ENCODE measurements at places on chromosomes 3 and 15.

- DNase-seq: no peak
Observed at GRCh38 chr3:132660811-132661070, 612 bp downstream of the UBA5 start.

GRCh38 chr3:172586436-172586835 is 63.2 kb upstream of the TNFSF10 start:
- no peak for DNase-seq

GRCh38 chr15:62430056-62430455 is 265.0 kb upstream of the C2CD4B start:
- no peak for DNase-seq

DNA sequence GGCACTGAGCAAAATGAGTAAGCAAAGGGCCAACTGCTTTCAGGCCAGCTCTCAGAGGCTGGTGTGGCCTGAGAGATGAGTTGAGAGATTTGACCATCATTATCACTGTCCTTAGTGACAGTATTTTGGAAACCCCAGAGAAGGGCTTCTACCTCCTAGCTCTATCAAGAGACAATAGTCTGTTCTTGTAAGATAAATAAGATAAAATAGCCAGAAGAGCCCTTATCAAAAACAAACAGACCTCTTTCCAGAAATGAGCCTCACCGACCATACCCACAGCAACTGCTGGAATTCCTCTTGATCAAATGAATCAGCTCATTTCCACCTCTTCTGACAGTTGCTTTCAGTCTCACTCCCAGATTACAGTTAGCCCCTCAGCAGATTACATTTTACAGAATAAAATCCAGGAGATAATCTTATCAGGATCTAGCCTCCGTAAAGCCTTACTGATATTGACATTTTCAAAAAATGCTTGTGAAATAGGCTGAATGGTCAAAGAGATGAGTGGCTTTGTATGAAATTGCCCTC is 4.5 kb downstream of the HDC start:
- DNase-seq: no peak

- DNase-seq: no peak
Observed at GRCh38 chr3:44568561-44568960, 13.6 kb downstream of the ZKSCAN7 start.

GRCh38 chr3:124599147-124599765 is 131.0 kb upstream of the UMPS start:
- no peak for DNase-seq

GRCh38 chr15:45993508-45993907 is 358.7 kb downstream of the SQOR start:
- DNase-seq: no peak

DNA sequence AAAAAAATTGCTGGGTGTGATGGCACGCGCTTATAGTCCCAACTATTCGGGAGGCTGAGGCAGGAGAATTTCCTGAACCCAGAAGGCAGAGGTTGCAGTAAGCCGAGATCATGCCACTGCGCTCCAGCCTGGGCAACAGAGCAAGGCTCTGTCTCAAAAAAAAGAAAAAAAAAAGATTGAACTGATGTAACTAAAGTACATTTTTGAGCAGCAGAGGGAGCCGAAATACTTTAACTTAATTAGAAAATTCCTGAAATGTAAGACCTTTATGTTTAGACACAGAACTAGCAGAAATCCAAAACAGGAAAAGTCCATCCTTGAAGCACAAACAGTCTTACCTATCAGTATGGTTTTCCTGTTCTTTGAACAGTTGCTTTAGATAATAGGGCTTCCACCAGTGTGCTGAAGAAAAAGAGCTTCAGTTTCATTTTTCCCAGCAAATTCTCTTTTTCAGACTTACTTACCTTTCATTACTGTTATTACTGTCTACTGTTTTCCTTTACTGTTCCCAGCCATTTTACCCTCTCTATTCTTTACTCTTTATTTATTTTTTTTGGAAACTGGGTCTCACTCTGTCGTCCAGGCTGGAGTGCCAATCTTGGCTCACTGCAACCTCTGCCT is 33.4 kb upstream of the ZNF609 start:
- DNase-seq: no peak

- DNase-seq: peak; percentile 59
Observed at GRCh38 chr3:30982416-30983075, 88.1 kb upstream of the GADL1 start.

DNA sequence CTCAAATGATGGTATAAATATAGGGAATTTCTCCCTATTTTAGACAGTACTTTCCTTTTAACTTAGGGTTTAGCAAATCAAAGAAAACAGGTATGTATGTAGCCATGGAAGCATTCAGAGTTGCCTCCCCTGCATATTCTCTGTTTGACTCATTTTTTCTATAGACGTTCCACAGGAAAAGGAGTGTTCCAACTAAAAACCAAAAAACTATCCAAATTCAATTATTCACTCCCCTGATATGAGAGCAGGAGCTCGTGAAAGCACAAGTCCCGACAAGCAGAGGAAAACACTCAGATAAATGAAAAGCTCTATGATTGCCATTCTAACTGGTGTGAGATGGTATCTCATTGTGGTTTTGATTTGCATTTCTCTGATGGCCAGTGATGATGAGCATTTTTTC is 119.5 kb downstream of the FRMD5 start:
- DNase-seq: peak; percentile 44

- DNase-seq: peak; percentile 76
Observed at GRCh38 chr3:184361932-184362667, 590 bp downstream of the POLR2H start.

GRCh38 chr15:61275451-61275850 is 46.3 kb upstream of the RORA start:
- DNase-seq: no peak

DNA sequence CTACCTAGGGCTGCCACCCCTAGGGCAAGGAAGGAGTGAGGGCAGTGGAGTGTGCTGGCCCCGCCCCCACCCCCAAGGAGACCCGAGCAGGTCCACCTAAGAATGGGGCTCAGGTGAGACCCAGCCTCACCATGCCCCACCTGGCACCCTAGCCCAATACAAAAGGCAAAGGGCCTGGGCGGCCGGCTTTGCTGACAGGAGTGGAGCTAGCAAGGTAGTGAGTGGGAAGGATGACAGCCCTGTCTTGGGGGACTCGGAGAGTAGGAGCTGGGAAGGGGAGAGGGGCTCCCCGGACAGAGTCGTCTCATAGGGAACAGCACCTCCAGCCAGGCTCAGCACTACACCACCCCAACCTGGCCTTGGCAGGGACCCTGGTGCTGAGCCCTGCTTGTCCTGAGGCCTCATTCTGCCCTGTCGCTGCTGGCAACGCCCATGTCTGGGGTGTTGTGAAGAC is 12.1 kb downstream of the C15orf39 start:
- DNase-seq: no peak

DNA sequence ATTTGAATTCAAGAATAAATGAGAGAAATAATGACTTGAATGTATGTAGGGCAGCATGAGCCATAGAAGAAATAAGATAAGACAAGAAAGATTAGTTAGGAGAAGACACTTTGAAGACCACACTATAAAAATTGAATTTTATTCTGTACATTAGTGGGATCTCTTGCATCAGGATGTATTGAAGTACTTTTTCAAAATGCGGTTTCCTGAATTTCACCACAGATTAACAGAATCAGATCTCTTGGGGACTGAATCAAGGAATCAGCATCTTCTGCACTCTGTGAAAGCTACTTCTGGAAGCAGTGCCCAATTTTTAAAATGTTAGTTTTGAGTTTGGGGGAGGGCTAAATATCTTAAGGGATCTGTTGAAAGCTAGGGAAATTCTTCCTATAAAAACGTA is 763.9 kb upstream of the GOLIM4 start:
- DNase-seq: no peak

DNA sequence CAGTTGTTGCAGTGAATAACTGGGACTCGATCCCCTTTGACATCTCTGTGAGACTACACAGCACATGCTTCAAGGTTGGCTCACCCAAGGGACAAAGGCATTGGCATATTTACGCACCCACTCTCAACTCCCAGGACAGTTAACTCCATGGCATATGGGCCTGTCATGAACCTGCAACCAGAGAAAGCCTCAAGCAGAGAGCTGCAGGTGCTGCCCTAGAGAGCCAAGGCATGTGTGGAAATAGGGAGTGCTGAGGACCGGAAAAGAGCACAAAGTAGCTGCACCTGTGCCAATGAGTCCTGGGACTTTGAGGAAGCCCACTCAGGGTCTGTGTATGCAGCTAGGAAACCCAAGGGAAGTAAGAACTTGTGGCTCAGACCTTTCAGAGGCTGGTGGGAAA is 32.9 kb upstream of the SLC24A5 start:
- DNase-seq: no peak

DNA sequence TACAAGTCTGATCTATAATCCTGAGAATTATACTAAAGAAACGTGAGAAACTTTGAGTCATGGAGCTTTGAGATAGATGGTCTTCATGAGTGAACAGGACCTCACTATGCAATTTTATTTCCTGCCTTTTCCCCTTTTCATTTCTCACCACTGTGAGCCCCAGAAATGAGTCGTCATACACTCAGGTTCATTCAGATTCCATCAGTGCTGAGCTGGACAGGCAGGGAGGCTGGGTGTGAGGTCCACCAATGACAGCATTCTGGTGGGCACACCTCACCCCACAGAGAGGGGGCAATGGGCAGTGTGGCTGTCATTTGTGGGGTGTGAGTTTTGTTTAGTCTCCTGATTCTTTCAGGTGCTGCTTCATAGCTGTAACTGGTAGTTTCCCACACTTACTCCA is 16.9 kb downstream of the TIGIT start:
- no peak for DNase-seq

DNA sequence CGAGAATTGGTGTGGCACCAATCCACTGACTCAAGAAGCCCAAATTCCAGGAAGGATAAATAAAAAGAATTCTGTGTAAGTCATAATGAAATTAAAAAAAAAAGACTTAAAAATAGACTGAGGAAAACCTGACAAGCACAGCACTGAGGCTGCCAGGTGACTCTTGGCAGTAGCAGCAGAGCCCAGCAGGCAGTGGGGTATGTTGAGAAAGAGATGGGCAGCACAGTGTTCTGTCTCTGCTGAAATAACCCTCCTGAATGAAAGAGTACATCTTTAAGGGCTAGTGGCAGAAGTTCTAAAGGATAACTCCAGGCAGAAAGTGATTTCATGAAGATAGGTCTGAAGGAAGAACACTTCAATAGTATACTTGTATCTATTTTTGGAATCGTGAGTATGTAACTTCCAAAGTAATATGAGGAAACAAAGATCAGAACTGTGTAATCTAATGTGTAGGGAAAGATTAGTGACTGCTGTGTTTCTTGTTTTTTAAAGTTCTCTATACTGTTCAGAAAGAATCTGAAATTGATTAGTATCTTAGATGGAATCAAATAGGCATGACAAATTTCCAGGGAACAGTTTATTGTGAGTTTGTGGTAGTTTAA is 75.9 kb downstream of the RAB7A start:
- no peak for DNase-seq

GRCh38 chr3:172167892-172168648 is 128.7 kb downstream of the FNDC3B start:
- no peak for DNase-seq

DNA sequence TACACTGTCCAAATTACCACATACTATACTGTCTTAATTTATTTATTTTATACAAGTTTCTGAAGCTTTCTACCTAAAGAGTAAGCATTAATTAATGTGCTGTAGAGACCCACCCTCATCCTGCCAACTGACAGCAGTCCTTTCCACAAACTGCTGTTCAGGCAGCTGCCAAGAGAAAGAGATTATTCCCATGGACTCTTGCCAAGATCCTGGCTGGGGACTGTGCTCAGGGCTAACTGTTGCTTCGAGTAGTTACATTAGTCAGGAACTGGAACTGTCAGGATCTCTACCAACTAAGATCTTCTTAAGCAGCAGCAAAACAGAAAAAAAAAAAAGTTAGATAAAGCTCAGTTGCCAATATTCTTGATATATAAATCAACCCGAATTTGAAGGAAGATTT is 398.8 kb downstream of the MECOM start:
- no peak for DNase-seq

DNA sequence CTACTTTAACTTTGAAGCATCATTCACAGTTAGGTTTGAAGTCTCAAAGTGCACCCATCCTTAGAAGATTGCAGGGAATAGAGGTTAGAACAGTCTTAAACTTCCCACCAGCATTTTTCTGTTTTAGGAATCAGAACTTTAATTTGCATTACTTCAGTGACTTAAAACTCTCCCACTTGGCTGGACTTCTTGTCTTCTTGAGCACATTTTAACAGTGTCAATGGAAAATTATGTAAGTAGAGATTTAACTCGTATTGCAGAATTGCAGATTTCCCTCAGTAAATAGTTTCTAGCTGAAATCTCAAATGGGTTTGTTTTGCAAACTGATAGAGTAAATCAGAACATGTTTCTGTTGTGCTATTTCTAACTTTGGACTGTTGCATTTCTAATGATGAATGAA is 369.6 kb downstream of the OTOL1 start:
- no peak for DNase-seq

- no peak for DNase-seq
Observed at GRCh38 chr3:59150039-59150438, 100.2 kb upstream of the CFAP20DC start.

- DNase-seq: no peak
Observed at GRCh38 chr3:108428586-108428985, 81.8 kb downstream of the MYH15 start.

GRCh38 chr3:196902296-196902695 is 34.6 kb downstream of the SENP5 start:
- no peak for DNase-seq

GRCh38 chr3:33312361-33312760 is 35.1 kb downstream of the FBXL2 start:
- no peak for DNase-seq

DNA sequence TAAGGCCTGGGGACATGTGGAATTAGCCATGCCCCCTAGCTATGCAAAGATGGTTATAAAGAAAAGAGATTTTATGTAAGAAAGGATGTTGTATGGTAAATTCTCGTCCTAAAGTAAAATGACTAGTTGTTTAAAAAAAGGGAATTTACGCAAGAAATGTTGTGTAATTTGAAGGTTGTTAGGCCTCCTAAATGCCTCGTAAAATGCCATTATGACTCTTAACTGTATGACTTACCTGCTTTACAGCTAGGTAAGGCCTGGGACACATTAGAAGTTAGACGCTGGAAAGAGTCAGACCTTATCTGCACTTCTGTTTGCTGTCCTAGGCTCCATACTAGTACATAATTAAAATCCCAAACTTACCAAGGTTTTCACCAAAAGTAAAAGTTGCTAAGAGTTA is 17.5 kb upstream of the HHATL start:
- no peak for DNase-seq

DNA sequence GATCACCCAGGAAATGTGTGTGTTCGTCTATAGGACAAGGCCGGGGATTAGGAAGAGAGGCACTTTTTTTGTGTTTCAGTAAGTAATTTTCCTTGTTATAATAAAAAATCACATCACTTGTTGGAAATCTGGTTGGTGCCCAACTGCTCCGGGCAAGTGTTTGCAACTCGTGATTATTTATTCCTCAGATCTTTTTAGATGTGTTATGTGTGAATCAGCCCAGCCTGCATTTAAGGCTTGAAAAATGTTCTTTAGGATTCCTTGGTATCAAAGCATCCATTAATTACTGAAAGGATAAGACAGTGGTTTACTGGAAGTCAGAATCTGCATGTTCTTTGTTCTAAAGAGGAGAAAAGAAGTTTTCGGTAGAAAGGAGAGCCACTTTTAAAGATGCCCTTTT is 345.6 kb downstream of the FEZF2 start:
- DNase-seq: no peak

Measured in NCI-H526 (cell line).